Hippocampal formation (tissue), 2 donors: ENCODE measurements at places on chromosomes 1 and 21.
A peak's percentile ranks its signal among the peaks of the same experiment; 100 is the strongest.

DNA sequence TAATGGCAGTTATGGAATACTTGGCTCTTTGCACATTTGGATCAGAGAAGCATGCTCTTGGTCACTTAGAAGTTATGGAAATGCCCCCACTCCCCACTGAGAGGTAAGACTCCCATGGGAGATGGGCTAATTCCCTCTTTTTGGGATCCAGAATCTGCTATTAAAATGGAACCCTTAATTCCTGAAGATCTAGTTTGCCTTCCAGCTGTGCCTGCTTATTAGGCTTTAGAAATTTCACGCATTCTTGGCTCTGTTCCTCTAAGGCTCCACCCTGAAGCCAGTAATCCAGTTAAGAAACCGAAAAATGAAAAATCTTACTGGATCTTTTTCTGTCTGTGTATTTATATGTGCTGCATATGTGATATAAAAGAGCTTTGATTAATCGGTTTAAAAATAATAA, 76.7 kb downstream of the USH2A start:
- DNase-seq, result no peak

- no peak for DNase-seq
These were observed 1.6 kb downstream of the IFI44 start for GRCh38 chr1:78651241-78651640.

- no peak for DNase-seq
These were observed 18.7 kb downstream of the SLC19A1 start for GRCh38 chr21:45523411-45524101.

- peak; percentile 78 for DNase-seq
These were observed 3.8 kb downstream of the CELSR2 start for GRCh38 chr1:109252893-109253802.

DNA sequence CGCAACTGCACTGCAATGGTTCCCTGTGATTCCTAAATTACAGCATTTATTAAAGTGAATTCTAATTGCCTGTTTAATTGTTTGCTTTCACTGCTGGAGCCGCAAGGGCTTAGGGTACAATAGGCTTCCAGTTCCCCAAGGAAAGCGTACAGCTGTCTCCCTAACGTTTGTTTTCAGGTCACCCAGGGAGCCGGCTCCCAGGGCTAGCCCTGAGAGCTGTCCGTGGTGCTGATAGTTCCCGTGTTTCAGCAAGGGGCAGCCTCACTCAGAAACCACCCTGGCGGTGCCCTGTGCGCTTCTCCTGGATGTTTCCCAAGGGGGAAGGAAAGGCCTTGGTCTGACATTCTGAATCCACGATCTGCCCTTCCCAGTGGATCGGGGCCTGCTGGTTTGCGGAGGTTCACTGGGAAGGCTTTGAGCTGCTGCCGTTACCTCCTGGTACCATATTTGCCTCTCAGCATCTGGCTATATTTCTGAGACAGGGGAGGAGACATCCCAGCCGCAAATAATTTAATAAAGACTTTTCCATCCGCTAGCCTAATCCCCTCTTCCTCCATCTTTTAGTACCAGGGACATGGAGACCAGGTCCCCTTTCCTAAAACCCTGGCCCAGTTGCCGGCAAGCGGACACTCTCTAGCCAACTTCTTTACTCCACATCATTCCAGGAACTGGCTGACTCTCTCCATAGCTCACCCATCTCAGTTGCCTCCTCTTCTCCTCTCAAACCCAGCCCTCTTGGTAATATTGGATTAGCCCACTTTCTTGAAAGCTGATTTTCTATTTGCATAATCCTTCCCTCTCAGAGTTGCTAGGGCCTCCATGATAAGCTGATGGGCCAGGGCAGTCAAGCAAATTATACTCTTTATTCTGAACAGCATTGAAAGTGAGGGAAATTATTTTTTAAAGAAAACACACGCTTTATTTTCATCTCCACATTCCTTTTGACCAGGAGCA, 149.0 kb downstream of the IGSF21 start:
- no peak for DNase-seq

DNA sequence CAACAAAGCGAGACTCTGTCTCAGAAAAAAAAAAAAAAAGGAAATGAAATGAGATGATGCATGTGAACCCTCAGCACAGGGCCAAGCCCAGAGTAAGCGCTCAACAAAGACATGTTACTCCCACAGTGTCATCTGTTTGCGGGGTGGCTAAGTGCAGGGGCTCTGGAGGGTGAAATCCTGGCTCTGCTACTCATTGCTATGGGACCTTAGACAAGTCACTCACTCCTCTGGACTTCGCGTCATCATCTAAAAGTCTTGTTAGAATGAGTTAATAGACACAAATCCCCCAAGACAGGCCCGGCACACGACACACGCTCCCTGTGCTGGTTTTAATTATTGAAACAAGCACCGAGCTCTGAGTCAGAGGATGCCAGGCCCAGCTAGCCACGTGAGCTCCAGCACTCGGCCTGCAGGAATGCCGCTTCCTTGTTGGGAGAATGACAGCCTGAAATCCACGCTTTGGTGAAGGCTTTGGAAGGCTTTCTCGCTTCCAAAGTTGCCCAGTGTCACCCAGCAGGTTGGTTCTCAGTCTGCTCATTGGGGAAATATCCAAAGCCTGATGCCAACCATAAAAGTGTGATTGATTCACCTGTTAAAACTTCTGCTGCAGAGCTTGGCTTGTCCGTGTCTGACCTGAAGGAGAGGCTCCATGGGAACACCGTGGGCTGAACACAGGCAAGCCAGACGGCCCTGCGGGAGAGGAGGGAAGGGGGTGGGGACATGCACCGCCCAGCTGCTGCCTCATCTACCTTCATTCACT, 36.7 kb upstream of the TARDBP start:
- DNase-seq, result no peak

- DNase-seq, result no peak
These were observed 32.0 kb upstream of the FAM89A start for GRCh38 chr1:231072041-231072440.

GRCh38 chr1:195097316-195097715, 1510.9 kb downstream of the KCNT2 start:
- DNase-seq, result no peak

GRCh38 chr1:38558500-38559445, 300.8 kb downstream of the RRAGC start:
- no peak for DNase-seq

GRCh38 chr1:3162322-3162882, 93.4 kb downstream of the PRDM16 start:
- no peak for DNase-seq

DNA sequence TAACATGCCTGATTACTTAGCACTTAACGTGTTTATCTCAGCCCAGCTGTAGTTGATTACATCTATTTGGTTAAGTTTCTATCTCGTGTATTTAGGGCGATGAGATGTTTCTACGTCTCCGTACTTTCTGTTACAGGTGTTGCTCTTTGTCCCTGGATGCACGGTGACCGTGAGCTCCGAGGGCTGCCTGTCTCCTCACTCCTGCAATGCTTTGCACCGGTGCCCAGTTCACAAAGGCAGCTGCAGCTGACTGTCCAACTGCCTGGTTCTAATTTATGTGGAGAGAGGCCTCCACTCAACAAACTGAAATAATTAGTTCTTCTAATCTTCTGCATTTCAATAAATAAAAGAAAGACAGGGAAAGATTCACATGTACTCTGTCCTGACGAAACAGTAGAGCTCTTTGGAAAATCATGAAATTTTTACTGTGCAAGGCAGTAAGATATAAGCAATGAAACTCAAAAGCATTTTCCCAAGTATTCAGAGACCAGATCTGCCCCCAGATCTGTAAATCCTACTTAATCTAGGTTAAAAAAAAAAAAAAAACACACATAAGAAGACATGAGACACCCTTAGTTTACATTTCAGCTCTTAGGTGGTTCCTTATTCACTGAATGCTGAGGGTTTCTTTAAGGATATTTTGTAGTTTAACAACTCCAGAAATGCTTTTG, 108.2 kb downstream of the TGFBR3 start:
- DNase-seq, result no peak

- no peak for DNase-seq
These were observed 87.0 kb upstream of the ATP1B1 start for GRCh38 chr1:169019419-169020058.

DNA sequence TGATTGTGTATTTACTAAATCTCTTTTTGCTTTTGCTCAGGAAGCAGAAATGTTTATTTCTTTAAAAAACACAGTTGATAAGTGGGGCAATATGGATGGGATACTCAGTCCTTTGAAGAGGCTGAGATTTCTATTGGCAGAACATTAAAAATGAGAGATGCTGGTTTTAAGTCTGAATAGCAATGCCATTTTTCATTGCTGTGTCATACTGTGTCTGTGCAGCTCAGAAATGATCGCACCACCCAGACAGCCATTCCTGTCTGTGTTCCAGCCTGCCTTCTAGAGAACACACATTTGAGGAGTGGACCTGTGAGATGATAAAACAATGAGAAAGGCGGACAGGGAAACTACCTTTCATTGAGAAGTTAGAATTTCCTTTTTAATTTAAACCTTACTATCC, 231.2 kb upstream of the USP24 start:
- no peak for DNase-seq

DNA sequence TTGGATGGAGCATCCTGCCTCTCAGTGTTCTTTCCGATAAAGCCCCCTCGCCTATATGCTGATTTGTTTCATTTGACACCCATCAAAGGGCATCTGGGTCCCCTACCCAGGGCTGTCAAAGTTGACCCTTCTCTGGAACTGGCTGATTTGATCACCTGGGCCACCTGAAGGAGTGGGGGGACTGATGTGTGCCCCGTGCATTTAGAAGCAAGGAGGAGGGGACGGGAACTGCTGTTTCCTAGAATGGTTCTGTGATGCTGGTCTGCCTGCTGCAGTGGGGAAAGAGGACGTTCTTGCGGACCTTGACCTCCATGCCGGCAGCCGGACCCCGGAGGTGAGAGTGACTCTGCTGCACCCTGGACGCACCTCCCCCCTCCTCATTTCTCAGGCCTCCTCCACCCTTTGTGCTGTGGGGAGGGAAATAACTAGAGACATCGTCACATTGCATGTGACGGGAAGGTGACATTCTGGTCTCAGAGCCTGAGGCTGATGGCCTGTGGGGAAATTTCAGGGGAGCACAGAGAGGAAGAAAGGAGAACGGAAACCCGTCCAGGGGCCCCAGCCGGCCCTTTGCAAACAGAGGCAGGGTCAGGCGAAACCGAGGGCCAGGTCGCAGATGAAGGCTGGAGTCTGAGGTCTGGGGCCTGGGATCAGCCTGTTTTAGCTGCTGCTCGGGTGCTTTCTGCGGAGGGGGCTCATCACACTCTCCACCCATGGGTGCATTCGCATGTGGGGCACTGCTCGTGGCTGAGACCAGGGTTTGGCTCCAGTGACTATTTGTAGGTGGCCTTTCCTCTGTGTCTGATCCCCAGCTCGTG, 25.7 kb downstream of the CRYAA start:
- no peak for DNase-seq

DNA sequence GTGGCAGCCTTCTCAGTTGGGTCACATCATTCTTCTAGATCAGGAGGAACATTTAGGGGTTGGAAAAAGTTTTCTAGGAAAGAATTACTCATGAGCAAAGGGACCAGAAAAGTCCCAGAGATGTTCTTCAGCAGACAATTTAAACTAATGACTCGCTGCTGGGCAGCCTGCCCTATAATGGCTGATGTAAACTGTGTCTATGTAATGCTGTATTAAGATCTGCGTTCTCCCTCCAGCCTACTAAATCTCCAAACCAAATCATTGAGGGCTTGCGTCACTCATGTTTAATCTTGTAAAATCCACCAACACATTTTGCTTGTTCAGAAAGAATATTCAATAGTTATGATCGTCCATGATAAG, 92.1 kb downstream of the LRRC8C start:
- no peak for DNase-seq

DNA sequence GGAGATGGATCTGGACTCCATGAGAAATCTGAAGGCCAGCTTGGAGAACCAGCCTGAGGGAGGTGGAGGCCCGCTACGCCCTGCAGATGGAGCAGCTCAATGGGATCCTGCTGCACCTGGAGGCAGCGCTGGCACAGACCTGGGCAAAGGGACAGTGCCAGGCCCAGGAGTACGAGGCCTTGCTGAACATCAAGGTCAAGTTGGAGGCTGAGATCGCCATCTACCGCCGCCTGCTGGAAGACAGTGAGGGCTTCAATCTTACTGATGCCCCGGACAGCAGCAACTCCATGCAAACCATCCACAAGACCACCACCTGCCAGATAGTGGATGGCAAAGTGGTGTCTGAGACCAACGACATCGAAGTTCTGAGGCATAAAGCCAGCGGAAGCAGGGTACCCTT, 601.5 kb upstream of the ZP4 start:
- DNase-seq, result no peak

DNA sequence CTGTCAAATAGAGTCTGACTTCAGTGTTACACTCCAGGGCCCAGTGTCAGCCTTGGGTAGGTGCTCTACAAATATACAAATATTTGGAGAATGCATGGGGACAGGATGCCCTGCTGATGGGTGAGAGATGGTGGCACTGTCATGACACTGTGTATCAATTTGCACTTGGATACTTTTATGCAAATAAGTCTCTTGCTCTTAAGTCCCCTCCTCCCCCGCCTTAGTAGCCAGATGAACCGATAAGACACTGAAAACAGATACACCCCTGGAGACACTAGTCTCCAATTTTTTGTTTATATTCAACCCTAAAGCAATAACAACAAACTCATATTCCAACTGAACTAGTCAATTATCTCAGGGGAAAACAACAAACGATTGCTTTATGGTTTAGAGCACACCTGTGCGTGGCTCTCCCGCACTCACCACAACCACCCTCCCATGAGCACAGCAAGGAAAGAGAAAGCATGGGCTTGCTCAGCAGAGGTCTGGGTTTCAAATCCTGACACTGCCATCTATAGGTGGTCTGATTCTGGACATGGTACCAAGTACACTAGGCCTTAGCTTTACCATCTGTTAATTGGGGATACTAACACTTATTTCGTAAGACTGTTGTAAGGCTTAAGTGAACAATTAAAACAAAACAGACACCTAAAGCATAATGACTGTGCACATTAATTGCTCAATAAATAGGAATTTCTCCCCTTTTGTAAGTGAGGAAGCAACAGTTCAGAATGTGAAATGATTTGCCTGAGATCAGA, 50.3 kb downstream of the HIVEP3 start:
- no peak for DNase-seq

- DNase-seq, result no peak
These were observed 21.7 kb upstream of the LAMC2 start for GRCh38 chr1:183164340-183164739.

DNA sequence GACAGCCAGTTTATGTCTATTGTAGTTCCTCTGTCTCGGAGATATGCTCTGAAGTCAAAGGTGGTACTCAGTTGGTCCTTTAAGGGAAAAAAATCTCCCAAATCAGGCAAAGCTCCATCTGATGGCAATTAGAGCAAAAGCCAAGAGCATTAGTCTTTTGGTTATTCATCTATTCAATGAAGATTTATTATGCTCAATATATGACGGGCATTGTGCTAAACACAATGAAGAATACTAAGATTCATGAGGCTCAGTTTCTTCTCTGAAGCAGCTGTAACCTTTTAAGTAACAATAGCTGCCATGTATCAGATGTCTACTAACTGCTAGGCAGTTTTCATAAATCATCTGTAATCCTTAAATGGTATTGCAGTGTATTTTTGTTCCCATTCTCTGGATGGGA, 47.6 kb upstream of the MROH9 start:
- DNase-seq, result no peak

DNA sequence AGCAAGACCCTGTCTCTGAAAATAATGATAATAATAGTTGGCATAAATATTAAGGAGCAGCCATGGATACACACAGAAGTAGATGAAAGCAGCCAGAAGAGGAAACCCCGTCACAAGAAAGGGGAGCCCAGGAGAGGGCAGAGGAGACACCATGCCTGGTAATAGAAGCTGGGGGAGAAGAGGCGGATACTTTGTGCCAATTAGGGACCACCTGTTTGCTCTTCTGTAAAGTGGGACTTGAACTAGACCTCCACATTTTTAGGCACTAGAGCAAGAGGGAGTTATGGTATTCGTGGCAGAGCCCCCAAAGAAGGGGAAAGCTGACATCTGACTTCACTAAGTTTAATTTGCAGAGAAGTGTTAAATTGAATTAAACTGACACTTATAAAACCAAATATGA, 12.5 kb downstream of the CELA2B start:
- no peak for DNase-seq
